ENCODE measurements at places on chromosomes 1 and 21.
A peak's percentile ranks its signal among the peaks of the same experiment; 100 is the strongest.

GRCh38 chr1:5901841-5902240, 90.4 kb downstream of the NPHP4 start:
- DNase-seq: no peak

GRCh38 chr1:155719703-155720102, 30.8 kb downstream of the DAP3 start:
- no peak for DNase-seq

DNA sequence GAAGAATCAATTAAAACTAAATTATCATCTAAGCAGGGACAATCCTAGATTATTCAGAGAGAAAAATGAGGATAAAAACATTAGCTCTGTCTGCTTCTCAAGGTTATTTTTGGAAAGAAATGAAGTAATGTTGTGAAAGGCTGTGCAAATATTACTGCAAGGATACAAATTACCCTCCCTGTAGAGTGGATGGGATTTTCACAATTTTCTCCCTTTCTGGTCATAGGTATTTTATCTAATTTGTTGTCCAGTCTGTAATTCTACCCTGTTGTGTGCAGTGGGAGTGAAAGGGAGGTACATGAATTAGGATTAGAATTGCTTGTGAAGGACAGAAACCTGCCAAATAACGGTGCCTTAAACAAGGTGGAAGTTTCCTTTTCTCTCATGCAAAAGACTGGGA, 54.7 kb downstream of the MAP3K7CL start:
- DNase-seq: no peak

DNA sequence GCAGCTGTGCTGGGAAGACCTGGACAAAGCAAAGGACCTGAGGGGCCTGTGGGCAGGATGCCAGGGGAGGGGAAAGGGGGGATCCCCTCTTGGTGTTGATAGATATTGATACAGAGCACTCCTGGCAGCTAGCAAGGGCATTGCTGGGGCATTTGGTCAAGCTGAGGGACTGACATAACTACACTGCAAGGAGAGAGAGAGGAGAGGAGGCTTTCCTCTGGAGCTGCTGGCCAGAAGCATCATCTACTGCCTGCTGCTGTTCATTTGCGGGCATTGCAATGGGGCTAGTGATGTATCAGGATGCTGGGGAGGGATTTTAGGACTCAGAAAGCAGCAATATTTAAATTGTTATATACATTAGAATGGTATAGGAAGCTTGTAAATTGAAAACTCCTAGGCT, 142.0 kb downstream of the ZNF648 start:
- no peak for DNase-seq

- DNase-seq: no peak
These were observed 1.1 kb downstream of the COX20 start for GRCh38 chr1:244836584-244836983.

- DNase-seq: no peak
These were observed 20.6 kb upstream of the LAMC2 start for GRCh38 chr1:183165456-183165855.

DNA sequence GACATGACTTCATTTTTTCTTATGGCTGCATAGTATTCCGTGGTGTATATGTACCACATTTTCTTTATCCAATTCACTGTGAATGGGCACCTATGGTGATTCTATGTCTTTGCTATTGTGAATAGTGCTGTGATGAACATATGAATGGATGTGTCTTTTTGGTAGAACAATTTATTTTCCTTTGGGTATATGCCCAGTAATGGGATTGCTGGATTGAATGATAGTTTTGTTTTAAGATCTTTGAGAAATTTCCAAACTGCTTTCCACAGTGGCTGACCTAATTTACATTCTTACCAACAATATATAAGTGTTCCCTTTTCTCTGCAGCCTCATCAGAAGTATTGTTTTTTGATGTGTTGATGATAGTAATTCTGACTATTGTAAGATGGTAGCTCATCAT, 361.7 kb upstream of the SGIP1 start:
- no peak for DNase-seq

GRCh38 chr1:183137782-183138181, 48.3 kb upstream of the LAMC2 start:
- no peak for DNase-seq

DNA sequence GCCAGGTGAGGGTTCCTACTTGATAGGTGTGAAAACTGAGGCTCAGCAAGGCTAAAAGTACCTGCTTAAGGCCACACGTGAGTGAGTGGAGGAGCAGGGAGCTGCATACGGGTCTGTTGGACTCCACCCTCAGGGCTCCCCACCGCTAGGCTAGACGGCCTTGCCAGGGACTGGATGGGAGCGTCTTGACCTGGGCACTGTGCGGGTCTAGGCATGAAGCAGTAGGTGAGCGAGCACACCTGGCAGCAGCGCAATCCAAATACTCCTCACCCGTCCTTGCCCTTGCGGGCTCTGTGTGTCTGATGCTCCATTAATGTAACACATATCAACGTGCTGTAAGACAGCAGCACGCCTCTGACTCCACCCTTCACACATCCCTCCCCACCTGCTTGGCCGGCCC, 94.0 kb downstream of the LACTBL1 start:
- no peak for DNase-seq

GRCh38 chr21:31136891-31137290, 98.6 kb upstream of the KRTAP19-8 start:
- DNase-seq: no peak

- peak; percentile 48 for DNase-seq
These were observed 12.1 kb upstream of the SGIP1 start for GRCh38 chr1:66521721-66522365.

- DNase-seq: no peak
These were observed 2.5 kb downstream of the STK40 start for GRCh38 chr1:36383240-36383639.

DNA sequence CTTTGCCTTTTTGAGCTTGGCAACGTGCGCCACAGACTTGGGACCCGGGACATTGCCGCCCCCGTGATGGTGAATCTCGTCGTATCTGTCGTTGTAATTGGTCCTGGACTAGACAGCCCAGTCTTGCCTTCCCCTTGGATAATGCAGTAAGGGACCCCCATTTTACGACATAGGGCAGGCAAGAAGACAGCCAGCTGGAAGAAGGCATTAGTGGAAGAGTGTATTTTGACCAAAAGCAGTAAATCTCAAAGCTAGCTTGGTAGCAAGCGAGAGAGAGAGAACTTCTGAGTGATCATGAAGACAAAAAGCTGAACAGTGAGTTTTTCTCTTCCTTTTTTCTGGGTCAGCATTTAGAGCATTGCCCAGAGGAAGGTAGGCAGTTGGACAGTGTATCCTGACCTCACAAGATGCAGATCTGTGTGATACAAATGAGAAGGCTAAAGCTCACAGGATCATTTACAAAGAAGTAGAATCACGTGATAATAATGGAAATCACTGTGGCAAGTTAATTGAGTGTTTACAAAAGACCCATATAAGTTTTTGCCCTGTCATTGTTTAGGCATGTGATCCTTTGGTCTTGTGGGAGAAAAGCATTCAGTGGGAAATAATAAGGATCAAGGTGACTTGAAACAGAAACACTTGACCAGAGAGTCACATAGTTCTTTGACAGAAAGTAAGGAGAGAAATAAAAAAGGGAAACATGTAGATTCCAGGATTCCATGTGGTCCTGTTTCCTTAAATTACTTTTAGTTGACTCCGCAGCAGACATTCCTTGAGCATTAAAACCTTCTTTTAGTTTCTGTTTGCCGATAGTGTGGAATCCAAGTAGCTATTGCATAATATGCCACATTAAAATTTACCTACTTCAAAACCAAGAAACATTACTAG, 66.3 kb downstream of the CNST start:
- peak; percentile 84 for DNase-seq
